Mesenteric fat pad (tissue), 1 donor: ENCODE measurements at places on chromosomes 6 and 20.
A peak's percentile ranks its signal among the peaks of the same experiment; 100 is the strongest.

GRCh38 chr20:11716239-11716944 is 201.3 kb upstream of the BTBD3 start:
- no peak for DNase-seq

GRCh38 chr6:13431059-13431656 is 56.2 kb downstream of the GFOD1 start:
- DNase-seq, result no peak

GRCh38 chr6:122996794-122997505 is 915 bp downstream of the CLVS2 start:
- DNase-seq, result no peak

DNA sequence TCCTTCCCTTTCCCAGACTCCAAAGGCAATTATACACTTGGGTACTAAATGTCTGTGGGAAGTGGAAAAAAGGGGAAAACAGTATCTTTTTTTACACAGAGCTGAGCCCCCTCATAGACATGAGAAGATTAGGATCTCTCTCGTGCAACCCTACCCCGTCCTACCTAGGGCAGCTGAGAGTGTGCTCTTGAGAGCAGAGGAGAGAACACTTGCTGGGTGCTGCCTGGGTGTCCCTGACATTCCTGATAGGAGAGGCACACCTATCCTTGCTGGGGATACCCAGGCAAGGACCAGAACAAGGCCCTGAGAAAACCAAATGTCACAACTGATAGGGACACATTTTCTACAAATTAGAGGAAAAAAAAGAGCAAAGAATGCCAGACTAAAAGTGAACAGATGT is 81.2 kb downstream of the PREP start:
- DNase-seq, result no peak

DNA sequence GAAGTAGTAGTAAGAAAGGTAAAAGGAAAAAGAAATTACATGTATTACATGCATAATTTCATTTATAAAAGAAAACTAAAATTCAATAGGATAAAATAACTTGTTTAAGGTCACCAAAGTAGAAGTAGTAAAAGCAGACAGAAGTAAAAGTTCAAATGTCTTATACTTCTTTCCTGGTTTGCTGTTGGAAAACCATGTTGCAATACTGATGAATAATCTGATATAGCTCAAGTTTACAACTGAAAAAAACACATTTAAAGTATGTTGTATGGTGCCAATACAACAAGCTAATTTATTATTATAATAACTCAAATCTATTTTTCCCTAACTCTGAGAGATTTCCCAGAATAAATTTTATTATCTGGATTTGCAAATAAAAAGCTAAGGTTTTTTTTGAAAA is 78.3 kb downstream of the PHIP start:
- DNase-seq, result no peak

GRCh38 chr6:169862043-169862891 is 110.8 kb downstream of the ERMARD start:
- peak; percentile 71 for DNase-seq

- no peak for DNase-seq
Observed at GRCh38 chr6:165272585-165272984, 36.8 kb downstream of the C6orf118 start.

DNA sequence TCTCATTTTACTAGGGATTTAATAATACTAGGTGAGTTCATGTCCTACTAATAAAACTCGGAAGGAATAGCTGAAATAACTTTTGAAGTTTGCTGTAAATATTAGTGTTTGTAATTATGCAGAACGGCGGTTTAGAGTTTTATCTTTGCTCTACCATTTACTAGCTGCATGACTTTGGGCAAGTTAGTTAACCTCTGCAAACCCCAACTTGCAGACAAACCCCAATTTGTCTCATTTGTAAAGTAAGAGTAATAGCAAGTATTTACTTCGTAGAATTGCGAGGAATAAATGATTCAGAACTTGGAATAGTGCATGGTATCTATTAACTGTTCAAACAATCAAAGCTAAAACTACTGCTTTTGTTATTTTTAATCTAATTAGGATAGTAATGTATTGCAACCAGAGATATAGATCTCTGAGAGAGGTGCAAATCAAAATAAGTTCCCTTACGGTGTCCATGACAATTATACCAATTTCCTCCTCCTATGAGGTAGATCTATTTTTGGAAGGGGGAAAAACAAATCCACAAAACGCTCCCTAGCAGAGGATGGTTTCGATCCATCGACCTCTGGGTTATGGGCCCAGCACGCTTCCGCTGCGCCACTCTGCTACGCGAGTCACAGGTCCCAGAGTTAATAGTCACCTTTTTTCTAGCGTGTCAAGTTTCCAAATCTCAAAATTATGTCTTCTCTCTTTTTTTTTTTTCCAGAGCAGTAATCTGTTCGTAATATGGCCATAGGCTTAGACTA is 35.1 kb upstream of the BTN3A2 start:
- no peak for DNase-seq

DNA sequence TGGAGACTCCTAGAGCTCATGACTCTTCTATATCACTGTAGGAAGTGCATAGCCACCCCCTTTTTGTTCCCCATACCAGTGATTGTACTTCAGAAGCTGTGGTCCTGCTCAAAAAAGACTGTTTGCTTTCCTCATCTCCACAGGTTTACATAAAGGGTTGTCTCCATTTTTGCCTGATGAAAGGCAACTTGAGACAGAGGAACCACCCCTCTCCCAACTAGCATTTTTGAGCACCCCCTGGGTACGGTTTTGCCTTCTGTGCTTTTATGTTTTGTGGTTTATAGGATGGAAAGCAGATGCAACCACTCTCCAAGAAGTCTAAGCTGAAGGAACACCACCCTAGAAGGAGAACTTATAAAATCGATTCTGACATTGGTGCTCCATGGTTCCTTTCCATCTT is 127.7 kb upstream of the SUPT3H start:
- no peak for DNase-seq

GRCh38 chr6:7697432-7697819 is 28.5 kb upstream of the BMP6 start:
- DNase-seq, result no peak

- DNase-seq, result no peak
Observed at GRCh38 chr6:117483645-117484016, 1.2 kb downstream of the DCBLD1 start.
